ENCODE measurements at places on chromosomes 3 and 15.
A peak's percentile ranks its signal among the peaks of the same experiment; 100 is the strongest.

- DNase-seq = no peak
Observed at GRCh38 chr15:83955806-83956265, 279.7 kb upstream of the GOLGA6L4 start.

DNA sequence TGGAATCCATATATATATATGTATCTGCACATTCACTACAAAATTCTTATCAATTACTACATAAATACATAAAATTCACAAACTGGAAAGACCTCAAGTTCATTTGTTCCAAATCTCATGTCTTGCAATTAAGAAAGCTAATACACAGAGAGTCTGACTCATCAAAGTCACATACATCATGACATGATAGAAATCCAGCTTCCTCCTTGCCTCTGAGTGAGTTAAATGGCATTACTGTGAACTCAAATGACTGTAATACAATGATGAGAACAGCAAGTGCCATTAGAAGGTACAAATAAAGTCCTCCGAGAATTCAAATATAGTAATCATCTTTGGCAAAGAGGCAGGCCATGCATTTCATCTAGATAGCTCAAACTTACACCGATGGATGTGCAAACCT, 55.1 kb upstream of the AGTR1 start:
- DNase-seq = no peak

GRCh38 chr3:184135911-184136260, 728 bp downstream of the EIF2B5 start:
- no peak for DNase-seq

DNA sequence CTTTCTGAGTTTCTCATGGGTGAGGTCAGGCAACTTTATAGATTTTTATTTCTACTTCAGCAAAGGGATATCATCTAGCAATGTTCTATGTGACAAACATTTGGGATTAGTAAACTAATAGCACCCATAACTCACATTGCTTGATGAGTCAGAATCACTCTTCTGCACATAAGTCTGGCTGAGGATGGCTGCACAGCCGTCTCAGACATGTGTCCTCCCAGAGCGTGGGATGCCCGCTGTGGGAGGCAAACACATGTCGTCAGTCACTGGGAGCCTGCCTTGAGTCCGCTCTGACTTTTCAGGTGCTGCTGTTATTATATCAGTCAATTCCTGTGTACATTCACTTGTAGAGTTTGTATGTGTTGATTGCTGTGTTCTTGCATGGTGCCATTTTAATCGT, 230.7 kb upstream of the TRIM42 start:
- DNase-seq = no peak

DNA sequence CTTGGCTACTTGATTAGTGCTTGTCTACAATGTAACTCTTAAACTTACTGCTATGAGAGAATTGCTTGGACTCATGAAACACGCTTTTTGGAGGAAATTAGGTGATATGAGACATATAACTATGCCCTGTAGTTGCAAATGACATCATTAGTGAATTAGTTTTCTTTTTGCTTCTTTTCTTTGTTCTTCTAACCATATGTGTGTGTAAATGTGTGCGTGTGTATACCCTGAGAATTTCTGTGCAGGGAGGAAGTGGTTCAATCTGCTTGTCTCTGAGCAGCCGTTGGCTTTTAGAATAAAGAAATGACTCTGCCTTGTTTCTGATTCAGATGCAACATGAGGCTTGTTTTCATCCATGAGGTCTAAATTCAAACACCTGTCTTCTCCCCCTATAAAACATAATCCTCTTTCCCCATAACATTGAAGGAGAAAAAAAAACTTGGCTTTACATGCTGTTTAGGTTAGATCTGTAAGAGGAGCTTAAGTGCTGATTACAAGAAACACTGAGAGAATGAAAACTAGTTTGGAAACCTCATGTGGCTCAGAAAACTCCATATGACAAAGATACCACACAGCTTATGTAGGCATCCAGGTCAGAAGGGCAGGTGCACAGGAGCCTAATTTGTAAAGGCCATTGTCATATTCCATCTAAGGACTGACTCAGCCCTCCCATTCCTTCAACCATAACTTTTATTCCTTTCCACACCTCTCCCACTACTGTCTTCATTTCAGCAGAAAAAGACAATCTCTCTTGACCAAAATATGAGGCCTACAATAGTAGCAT, 30.5 kb upstream of the BLM start:
- no peak for DNase-seq

GRCh38 chr3:64030741-64031140, 7.4 kb upstream of the PSMD6 start:
- DNase-seq = peak; percentile 20

DNA sequence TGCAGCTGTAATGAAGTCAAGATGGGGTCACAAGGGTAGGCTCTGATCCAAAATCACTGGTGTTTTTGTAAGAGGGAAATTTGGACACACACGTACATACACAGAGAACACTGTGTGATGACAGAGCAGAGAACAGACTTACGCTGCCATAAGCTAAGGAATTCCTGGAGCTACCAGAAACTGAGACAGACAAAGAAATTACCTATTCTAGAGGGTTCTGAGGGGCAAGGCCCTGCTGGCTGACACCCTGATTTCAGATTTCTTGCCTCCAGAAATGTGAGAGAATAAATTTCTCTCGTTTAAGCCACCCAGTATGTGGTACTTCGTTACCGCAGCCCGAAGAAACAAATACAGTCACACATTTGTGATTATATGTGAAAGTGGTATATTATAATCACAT, 24.8 kb downstream of the CBLB start:
- DNase-seq = no peak

DNA sequence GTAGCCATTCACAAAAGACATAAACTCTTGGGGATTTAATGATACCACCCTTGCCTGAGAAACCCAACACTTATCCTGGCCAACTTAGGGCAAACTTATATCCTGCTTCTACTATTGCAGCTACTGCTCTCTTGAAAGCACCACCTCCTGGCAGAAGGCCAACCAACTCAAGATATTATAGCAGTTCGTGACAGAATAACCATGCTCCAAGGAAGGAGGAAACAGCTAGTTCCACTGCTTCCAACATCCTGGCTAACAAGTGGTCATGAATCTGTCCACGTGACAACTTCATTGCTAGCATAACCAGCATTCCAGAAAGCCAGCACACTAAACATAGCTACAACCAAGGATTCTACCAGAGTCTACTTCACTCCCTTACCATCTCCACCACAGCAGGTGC, 1037.5 kb downstream of the TBL1XR1 start:
- no peak for DNase-seq
